ENCODE measurements at places on chromosomes 6 and 20.

DNA sequence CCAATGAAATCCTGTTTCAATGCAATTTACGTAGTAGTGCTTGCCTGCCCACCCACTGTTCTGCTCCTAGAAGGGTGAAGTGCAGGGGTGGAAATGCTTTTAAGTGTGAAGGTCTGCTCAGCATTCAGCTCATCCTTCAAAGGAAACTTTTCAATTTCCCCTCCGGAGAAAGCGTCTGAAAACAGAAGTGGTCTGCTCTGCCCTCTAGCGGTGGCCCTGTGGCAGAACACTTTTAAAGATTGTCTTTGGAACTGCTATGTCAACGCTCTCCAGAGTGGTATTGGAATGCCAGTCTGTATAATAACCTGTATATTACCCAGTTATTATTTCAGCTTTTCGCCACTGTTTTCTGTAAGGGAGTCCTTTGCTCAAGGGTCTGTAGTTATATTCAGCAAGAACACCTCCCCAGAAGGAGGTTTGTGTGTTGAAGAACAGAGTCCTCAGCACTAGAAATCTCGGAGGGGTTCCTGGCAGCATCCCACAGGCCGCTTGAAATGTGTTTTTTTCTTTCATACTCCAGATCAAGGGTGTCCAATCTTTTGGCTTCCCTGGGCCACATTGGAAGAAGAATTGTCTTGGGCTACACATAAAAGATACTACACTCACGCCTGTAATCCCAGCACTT lies 63.1 kb upstream of the KLHL31 start:
- DNase-seq, result peak; percentile 20

DNA sequence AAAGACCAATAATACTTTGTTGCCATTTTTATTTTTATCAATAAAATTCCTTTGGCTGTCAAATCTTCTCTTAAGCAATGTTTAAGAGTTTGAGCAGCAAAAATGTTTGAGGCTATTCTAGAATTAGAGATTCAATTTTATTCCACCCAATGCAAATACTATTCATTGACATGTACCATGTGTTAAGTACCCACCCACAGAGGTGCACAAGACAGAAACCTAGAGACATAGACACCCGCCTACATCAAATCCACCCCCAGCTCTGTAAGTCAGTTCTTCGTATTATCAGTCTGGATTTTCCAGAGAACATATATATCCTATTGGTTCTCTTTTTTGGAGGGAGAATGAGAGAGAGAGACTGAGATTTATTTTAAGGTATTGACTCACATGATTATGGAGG lies 463.7 kb downstream of the EPM2A start:
- no peak for DNase-seq

GRCh38 chr6:119308048-119308570 lies 41.5 kb downstream of the MAN1A1 start:
- DNase-seq, result no peak

DNA sequence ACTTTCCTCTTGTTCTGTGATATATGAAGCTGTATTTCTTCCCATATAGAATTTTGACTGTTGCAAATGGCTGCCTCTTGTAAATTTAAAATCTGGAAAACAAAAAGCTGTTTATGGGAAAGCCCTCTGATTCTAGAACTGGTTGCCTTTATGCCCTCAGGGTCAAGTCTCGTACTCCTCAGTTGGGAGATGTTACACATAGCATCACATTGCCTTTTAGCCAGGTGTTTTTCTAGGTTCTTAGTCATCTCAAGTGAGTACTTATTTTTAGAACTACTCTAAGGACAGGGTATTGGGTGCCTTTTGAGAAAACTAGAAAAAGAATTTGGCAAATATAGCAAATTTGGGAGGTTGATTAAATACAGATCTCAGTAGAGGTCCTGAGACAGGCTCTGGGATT lies 58.5 kb downstream of the ANKS1A start:
- DNase-seq, result no peak

DNA sequence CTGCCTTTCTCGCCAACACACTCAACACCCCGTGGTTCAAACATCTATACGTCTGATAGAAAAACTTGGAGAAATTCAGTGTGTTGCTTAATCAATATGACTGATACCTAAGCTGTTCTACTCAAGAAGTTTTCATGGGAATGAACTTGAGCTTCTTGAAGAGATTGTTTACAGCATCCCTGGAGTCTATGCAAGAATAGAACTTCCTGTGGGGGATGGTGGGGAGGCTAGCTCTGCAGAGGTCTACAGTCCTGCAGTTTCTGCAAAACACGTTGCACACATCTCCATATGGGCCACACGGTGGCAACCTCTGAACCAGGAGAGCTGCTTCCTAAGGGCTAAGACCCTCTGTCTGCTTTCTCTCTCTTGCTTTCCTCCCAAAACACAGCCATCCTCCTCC lies 32.7 kb upstream of the FANCE start:
- no peak for DNase-seq

DNA sequence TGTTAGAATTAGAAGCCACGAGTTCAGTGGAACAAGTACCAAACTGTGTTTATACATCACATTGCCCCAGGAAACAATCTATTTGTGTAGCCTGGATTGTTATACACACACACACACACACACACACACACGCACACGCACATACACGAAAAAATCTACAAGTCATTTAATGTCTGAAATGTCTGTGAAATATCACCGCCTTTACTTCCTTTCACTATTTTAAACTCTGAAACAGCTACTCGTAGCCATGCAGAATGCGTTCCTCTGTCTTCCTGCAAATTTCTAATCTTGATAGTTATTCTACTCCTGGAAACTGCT lies 84.4 kb upstream of the SCAF8 start:
- DNase-seq, result no peak

DNA sequence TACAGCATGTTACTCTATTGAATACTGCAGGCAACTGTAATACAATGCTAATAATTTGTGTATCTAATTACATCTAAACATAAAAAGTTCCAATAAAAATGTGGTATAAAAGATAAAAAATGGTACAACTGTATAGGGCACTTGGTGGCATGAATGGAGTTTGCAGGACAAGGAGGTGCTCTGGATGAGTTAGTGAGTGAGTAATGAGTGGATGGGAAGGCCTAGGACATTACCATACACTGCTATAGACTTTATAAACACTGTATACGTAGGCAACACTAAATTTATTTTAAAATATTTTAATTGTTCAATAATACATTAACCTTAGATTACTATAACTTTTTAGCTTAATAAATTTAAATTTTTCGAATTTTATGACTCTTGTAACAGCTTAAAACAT lies 579.6 kb upstream of the MAN1A1 start:
- DNase-seq, result no peak

- no peak for DNase-seq
Measured at GRCh38 chr6:44133981-44134711, 6.8 kb downstream of the TMEM63B start.

GRCh38 chr6:85464260-85464644 lies 14.4 kb downstream of the NT5E start:
- DNase-seq, result no peak

DNA sequence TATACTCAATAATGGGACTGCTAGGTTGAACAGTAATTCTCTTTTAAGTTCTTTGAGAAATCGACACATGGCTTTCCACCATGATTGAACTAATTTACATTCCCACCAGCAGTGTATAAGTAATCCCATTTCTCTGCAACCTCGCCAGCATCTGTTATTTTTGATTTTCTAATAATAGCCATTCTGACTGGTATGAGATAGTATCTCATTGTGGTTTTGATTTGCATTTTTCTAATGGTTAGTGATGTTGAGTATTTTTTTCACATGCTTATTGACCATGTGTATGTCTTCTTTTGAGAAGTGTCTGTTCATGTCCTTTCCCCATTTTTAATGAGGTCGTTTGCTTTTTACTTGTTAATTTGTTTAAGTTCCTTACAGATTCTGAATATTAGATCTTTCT lies 66.5 kb downstream of the STK4 start:
- no peak for DNase-seq

GRCh38 chr6:155420492-155420891 lies 35.1 kb downstream of the NOX3 start:
- no peak for DNase-seq

DNA sequence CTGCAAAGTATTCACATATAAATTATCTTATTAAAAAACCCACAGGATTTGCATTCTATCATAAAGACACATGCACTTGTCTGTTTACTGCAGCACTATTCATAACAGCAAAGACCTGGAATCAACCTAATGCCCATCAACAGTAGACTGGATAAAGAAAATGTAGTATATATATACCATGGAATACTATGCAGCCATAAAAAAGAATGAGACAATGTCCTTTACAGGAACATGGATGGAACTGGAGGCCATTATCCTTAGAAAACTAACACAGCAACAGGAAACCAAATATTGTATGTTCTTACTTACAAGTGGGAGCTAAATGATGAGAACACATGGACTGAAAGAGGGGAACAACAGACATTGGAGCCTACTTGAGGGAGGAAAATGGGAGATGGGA lies 97.0 kb downstream of the FAM217A start:
- DNase-seq, result no peak

DNA sequence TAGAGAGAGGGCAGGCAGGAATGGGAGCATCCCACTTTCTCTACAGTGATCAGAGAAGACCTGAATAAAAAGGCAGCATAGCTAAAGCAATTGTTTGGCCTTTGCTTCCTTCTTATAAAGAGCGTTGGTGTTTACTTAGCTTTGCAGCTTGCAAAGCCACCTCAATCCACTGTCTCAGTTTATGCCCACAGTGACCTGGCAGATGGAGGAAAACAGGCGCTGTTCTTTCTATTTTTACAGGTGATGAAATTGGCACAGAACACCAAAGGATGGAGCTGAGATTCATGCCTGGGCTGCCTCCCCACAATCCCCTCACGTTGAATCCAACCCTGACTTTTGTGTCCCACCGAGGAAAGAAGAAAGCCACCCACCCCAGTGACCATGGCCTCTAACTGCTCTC lies 130.5 kb downstream of the TTLL2 start:
- DNase-seq, result no peak

DNA sequence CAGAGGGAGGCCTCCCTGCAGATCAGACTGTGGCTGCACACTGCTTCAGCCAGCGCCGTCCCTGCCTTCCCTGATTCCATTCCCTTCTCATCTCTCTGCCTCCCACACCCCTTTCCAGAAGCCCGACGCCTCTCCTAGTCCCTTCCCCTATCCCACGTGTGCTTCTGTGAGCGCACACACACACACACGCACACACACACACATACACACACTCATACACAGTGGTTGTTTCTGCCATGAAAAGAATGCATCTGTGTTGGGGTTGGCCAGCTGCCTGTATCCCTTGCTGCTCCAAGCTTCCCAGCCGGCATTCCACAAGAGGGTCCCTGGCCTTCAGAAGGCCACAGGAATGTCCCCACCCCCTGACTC lies 51.7 kb downstream of the MOCS1 start:
- DNase-seq, result no peak

GRCh38 chr6:154457046-154457713 lies 53.3 kb downstream of the CNKSR3 start:
- DNase-seq, result no peak

DNA sequence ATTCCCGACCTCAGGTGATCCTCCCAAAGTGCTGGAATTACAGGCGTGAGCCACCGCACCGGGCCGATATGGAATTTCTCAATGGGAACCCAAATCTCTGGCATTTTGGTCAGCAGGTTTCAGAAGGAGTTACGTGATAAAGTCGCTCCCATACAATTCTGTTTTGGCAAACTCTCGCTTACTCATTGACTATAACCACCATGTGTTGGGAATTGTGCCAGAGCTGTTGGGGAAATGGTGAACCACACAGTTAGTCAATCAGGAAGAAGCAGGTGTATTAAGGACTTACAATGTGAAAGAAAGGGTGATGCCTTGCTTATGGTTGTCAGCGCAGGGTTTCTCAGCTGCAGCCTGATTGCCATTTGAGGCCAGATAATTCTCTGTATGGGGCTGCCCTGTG lies 410.5 kb downstream of the QKI start:
- no peak for DNase-seq

- DNase-seq, result no peak
Measured at GRCh38 chr6:53691667-53692133, 26.1 kb upstream of the KLHL31 start.

DNA sequence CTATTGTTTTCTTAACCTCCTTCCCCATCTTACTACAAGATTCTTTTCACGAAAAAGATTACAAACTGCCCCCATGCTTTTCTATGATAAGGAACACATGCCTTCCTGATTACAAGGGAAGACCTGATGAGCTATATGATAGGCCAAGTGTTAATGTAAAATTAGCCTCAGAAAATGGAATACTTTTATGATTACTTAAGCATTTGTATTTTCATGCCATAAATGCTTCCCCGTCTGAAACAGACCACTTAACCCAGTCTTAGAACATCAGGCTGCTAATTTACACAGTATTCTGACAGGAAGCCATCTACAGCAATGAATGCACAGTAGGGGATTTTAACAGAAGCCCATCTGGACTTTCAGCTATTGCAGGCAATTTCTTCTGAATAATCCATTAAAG lies 274.9 kb downstream of the HAO1 start:
- DNase-seq, result no peak

DNA sequence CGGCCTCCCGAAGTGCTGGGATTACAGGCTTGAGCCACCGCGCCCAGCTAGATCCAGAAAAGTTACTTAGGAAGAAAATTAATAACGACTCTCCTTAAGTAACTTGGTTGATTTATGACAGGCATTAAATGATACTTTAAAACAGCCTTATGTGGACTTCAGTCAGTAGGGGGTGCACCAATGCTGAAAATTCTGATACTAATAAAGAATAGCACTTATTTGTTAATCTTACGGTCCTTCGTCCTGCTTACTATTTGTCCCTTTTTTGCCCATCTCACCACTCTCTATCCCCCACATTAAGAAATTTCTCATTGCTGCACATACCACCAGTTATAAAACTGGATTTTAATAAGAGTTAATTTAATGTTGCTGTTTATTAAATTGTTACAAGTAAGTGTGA lies 12.7 kb upstream of the PRELID3B start:
- DNase-seq, result no peak

- DNase-seq, result no peak
Measured at GRCh38 chr6:126361832-126362440, 22.0 kb downstream of the CENPW start.

GRCh38 chr6:44166591-44167184 lies 8.1 kb downstream of the CAPN11 start:
- DNase-seq, result no peak

DNA sequence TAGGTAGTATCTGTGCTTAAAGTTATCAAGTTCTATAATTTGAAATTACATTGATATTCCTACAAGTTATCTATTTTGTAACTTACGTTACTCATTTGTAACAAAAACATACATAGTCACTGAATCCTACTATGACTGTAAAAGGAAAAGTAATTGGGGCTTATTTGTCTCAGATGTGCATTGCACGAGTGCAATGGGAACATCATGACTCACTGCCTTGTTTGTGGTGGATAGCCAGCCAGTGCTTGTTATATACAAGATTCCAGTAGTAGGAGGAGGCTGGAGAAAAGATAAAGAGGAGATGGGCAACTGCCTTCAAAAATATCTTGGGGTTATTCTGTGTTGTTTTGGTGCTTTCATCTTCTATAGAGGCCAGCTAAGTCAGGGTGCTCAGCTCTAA lies 164.1 kb downstream of the RNF144B start:
- no peak for DNase-seq

- peak; percentile 38 for DNase-seq
Measured at GRCh38 chr20:49276161-49276960, 1.5 kb downstream of the ZNFX1 start.

- no peak for DNase-seq
Measured at GRCh38 chr6:138421608-138422007, 17.6 kb downstream of the HEBP2 start.

GRCh38 chr6:128389820-128390534 lies 130.4 kb downstream of the PTPRK start:
- no peak for DNase-seq

- DNase-seq, result no peak
Measured at GRCh38 chr6:46281110-46281509, 110.3 kb upstream of the ENPP5 start.
